Esophagus squamous epithelium (tissue), 5 donors: ENCODE measurements at places on chromosomes 5 and 9.

DNA sequence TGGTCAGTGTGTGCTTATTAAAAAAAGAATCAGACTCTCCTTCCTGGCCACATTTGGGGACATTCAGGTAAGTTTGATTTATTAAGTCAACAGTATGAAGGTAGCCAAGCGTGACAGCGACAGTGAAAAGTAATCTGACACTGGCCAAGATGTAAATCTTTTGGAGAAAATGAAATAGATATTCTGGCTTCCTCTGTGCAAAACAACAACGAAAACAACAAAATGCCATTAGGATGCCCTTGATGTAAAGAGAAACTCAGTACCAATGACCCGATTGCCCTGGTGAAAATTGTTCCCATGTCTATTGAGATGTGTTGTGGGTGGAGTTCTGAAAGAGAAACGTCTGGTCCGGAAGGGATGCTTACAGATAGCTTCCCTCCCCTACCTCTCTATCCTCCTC lies 267.8 kb downstream of the MAT2B start:
- no peak for DNase-seq

- no peak for DNase-seq
Measured at GRCh38 chr5:96067894-96068614, 106.4 kb upstream of the ELL2 start.

GRCh38 chr5:149261246-149261645 lies 10.4 kb upstream of the AFAP1L1 start:
- DNase-seq, result no peak

- DNase-seq, result no peak
Measured at GRCh38 chr9:130073373-130073772, 19.7 kb downstream of the GPR107 start.

- no peak for DNase-seq
Measured at GRCh38 chr5:75720882-75721281, 3.6 kb upstream of the POC5 start.

DNA sequence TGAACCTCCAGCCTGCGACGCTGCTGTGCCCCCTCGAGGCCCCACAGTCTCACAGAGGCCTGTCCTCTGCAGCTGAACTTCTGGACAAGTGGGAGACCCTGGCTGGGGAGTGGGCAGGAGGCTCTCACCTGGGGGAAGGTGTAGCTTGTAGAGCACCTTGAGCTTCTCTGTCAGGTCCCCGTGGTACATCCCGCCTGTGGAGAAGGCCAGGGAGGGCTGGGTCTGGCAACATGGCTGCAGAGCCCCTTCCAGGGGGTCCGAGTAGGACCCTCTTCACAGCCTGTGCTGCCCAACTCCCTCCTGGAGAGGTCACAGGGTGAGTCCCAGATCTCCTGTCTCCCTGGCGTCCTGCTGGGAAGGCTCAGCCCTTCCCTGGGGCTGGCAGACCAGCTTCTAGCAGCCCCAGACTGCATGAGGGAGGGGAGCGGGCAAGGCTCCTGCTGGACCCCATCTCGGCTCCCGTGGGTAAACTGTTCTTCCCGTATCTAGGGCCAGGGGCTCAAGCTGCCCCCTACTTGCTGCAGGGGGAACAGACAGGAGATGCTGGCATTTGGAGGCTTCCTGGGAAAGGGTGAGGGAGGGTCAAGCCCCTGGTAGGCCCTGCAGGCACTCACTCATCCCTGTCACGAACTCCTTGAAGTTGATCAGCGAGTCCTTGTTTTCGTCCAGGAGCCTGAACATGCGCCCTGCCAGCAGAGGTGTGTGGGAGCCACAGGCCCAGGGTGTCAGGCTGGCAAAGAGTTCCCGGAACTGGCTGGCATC lies 11.2 kb upstream of the MRNIP start:
- DNase-seq, result no peak

GRCh38 chr5:6135977-6136376 lies 242.4 kb downstream of the MED10 start:
- DNase-seq, result no peak

DNA sequence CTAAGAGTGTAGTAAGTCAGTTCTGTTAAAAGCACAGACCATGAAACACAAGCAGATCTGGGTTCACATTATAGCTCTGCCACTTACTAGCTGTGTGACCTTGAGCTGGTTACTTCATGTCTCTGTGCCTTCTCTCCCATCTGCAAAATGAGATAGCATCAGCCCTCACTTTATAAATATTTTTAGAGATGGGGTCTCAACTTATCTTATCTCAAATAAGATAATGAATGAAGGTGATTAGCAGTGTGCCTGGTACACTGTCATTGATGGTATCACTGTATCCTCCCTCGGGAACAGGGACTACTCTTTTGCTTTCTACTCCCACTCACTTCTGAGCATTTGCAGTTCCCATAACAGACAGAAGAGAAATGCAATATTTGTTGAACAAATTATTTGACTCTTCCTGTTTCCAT lies 52.4 kb downstream of the GALNT10 start:
- DNase-seq, result no peak

GRCh38 chr5:2433086-2433485 lies 318.4 kb downstream of the IRX2 start:
- DNase-seq, result no peak

- no peak for DNase-seq
Measured at GRCh38 chr5:82222597-82223574, 55.3 kb downstream of the RPS23 start.

DNA sequence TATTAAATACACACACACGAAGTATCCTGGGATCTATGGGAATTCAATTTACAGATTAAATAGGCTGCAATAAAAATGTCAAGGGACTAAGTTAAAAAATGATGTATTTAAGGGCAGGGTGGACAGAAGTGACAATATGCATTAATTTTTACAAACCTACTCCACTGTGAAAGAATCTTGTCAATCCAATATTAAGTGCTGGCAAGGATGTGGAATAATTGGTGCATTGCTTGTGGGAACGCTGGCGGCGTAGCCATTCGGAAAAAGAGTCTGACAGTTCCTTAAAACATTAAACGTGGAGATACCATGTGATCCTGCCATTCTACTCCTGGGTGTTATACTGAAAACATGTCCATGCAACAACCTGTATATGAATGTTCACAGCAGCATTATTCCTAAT lies 4.2 kb downstream of the CDC14B start:
- no peak for DNase-seq

GRCh38 chr5:4945296-4945695 lies 194.8 kb upstream of the ADAMTS16 start:
- DNase-seq, result no peak

DNA sequence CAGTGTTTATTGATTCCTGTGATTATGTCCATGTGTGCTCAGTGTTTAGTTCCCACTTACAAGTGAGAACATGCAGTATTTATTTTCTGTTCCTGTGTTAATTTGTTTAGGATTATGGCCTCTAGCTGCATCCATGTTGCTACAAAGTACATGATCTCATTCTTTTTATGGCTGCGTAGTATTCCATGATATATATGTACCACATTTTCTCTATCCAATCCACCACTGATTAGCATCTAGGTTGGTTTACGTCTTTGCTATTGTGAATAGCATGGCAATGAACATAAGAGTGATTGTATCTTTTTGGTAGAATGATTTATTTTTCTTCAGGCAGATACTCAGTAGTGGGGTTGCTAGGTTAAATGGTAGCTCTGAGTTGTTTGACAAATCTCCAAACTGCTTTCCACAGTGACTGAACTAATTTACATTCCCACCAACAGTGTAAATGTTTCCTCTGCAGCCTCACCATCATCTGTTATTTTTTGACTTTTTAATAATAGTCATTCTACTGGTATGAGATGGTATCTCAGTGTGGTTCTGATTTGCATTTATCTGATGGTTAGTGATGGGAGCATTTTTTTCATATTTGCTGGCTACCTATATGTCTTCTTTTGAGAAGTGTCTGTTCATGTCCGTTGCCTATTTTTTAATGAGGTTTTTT lies 47.5 kb upstream of the ELL2 start:
- DNase-seq, result no peak

GRCh38 chr9:18022642-18023041 lies 443.8 kb downstream of the SH3GL2 start:
- DNase-seq, result no peak

DNA sequence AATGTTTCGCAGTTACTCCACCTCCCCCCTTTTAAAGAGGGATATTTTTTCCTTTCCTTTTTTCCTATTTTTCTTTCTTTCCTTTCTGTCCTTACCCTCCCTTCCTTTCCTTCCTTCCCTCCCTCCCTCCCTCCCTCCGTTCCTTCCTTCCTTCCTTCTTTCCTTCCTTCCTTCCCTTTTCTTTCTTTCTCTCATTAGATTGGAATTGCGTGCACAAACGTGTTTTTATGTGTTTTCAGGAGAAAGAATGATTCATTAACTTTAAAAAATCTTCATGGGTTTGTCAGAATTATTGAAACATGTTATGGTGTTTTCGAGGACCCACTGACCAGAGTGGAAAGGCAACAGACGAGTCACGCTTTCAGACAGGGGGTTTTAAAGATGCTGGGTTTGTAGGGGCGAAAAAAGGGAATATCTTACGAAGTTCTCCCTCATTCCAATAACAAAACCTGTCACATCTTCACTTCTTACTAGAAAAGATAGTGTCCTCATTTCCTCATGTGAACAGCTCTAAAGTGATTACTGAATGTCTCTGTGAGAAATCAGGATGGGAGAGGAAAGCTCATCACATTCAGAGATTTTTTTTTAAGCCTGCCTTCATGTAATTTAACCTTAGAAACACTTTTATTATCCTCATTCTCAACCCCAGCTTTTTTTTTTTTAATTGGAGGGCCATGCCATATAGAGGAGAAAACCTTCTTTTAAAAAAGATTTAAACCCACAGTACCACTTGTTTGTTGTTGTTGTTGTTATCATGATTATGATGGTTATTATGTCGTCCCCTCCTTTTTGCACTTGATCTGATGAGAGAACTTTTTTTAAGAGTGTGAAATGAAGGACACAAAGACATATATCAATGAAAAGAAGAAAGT lies 21.9 kb downstream of the NR2F1 start:
- no peak for DNase-seq

- no peak for DNase-seq
Measured at GRCh38 chr5:156327296-156327695, 332 bp downstream of the SGCD start.

- no peak for DNase-seq
Measured at GRCh38 chr9:117409321-117409720, 5.5 kb downstream of the ASTN2 start.

GRCh38 chr5:428219-428618 lies 14.8 kb upstream of the EXOC3 start:
- no peak for DNase-seq

- no peak for DNase-seq
Measured at GRCh38 chr5:83142526-83142925, 65.2 kb downstream of the XRCC4 start.

DNA sequence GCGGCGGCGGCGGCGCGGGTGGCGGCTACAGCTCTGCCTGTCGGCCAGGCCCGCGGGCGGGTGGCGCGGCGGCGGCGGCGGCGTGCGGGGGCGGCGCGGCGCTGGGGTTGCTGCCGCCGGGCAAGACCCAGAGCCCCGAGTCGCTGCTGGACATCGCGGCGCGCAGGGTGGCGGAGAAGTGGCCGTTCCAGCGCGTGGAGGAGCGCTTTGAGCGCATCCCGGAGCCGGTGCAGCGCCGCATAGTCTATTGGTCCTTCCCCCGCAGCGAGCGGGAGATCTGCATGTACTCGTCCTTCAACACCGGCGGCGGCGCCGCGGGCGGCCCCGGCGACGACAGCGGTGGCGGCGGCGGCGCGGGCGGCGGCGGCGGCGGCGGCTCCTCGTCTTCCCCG lies 296 bp downstream of the ZSWIM6 start:
- DNase-seq, result no peak

DNA sequence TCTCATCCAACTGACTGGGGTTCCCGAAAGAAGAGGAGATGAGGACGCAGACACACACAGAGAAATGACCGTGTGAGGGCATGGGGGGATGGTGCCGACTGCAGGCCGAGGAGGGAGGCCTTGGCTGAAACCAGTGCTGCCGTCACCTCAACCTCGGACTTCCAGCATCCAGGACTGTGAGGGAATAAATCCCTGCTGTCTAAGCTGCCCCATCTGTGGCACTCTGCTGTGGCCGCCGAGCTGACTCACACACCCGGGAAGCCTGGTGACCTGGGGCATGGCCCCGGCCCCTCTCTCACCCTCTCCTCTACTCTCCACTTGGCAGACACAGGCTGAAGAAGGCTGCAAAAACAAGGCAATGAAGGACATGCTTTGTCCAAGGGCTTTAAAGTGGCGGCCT lies 4.4 kb upstream of the COL5A1 start:
- DNase-seq, result no peak

DNA sequence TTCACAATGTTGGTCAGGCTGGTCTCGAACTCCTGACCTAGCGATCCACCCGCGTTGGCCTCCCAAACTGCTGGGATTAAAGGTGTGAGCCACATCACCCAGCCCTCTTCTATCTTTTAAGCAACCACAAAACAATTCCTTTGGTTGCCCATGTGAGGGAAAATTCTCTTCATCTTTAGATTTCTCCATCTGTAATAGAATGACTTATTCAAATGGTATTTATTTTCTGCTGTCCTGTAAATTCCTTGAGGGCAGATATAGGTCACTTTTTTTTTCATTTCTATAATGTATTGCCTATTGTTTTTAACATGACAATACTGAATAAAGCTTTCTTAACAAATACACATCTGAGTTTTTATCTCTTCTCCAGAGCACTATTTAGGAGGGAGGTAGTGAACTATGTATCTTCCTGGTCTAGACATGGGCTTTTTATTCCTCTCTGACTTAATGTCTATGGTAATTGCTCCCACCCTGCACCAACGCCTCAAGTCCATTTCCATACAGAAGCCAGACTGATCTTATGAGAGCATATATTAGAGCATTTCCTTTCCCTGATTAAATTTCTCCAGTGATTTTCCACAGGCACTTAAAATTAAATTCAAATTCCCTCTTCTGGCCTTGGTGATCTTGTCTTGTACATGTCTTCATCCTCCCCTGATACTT lies 595.6 kb downstream of the CAAP1 start:
- no peak for DNase-seq

GRCh38 chr5:125775896-125776295 lies 647.3 kb upstream of the GRAMD2B start:
- no peak for DNase-seq

GRCh38 chr5:168455201-168455600 lies 31.1 kb upstream of the RARS1 start:
- no peak for DNase-seq

DNA sequence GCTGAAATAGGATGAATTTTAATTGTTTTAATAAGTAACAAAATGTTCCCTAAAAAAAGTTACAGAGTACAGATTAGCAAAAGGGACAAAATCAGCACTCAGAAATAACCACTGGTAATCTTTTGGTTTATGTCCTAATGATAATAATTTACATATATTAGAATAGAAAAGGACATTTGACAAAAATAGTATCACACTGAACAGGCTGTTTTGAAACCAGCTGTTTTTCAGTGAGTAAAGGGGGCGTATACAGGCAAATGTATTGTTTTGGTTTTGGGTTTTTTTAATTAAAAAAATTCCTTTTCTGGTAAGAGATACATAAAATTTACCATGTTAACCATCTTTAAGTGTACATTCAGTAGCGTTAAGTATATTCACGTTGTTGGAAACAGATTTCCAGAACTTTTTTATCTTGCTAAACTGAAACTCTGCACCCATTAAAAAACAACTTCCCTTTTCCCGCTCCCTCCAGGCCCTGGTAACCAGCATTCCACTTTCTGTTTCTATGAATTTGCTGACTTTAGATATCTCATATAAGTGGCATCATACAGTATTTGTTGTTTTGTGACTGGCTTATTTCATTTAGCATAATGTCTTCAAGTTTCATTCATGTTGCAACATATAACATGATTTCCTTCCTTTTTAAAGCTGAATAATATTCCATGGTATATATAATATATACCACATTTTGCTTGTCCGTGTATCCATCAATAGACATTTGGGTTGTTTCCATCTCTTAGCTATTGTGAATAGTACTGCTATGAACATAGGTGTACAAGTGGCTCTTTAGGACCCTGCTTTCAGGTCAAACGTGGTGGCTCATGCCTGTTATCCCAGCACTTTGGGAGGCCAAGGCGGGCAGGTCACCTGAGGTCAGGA lies 20.6 kb upstream of the LARP1 start:
- DNase-seq, result no peak
